ENCODE measurements at places on chromosomes 6 and 20. TPM values are rescaled to one million over a fixed set of nuclear protein-coding genes. Genes with fewer than 3 reads are reported as not detected.

GRCh38 chr6:154602296-154602695, 91.8 kb upstream of the CNKSR3 start:
- no peak for DNase-seq

DNA sequence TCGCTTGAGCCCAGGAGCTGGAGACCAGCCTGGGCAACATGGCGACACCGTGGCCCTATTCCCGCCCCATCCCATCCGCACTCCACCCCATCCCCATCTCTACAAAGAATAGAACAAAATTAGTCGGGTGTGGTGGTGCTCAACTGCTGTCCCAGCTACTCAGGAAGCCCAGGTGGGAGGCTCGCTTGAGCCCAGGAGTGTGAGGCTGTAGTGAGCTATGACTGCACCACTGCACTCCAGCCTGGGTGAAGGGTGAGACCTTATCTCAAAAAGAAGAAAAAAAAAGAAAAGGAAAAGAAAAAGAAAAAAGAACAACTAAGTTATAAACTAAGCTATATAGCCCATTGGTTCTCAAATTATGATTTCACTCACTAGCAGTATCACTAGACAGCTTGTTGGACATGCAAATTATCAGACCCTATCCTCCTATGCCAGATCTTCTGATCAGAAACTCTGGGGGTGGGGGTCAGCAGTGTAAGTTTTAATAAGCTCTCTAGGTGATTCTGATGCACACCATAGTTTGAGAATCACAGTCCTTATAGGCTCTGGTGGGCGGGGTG, 491 bp upstream of the ITCH start:
- no peak for DNase-seq

GRCh38 chr6:34005901-34006531, 139.9 kb downstream of the GRM4 start:
- DNase-seq = no peak

GRCh38 chr20:57810511-57811373, 100.9 kb upstream of the PMEPA1 start:
- no peak for DNase-seq

- DNase-seq = no peak
Observed at GRCh38 chr20:48834278-48834677, 6.5 kb upstream of the PREX1 start.

The SRSF6 gene
- polyA plus RNA-seq = 393 TPM

GRCh38 chr6:150230164-150230561, 87.3 kb downstream of the PPP1R14C start:
- no peak for DNase-seq

GRCh38 chr20:13690943-13691342, 52.2 kb upstream of the TASP1 start:
- DNase-seq = peak; percentile 32

DNA sequence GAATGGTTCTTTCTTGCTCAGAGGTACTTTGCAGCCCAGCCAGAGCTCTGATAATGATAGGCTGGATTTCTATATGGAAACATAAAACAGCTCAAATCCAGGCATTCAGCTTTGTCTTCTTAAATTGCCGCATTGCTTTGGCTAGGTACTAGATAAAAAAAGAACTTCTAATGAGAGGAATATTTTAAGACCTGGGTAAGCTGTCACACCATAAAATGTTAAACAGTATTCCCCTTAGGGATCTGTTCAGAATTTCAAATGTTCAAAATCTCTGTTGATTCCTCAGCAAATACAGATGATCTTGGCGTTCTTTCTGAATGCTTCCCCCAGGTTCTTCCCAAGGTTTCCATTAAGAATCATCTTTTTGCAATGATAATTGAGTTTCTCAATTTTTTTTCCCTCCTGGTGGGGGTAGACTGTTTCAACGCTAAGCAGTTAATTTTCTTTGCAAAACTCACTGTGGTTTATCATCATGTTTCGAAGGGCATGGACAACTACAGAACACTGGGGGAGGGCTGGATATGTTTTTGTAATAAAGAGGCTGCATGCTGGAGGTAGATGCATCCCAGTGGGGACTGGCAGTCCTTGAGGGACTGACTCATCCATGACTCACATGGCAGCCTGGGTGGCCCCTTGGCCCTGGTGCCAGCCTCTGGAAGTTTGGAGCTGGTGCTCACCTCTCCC, 31.0 kb downstream of the TIAM2 start:
- DNase-seq = no peak

DNA sequence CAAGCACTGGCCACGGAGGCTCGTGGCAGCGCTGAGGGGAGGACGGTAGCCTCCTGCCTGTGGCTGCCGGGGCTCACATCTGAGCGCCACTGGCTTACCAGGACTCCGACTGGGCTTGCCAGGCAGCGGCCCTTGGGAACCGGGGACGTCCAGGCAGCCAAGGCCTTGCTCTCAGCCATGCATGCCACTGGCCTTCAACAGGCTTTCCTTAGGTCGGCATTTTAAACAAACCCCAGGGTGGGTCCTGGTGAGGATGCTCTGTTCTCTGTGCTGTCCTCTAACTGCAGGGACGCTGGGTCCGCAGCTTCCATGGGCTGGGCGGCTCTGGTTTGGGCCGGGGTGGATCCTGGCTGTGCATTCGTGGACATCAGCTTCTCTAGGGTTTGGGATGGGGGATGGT, 59.1 kb upstream of the BHLHE23 start:
- DNase-seq = no peak

GRCh38 chr20:46767127-46767761, 57.8 kb downstream of the SLC2A10 start:
- no peak for DNase-seq

DNA sequence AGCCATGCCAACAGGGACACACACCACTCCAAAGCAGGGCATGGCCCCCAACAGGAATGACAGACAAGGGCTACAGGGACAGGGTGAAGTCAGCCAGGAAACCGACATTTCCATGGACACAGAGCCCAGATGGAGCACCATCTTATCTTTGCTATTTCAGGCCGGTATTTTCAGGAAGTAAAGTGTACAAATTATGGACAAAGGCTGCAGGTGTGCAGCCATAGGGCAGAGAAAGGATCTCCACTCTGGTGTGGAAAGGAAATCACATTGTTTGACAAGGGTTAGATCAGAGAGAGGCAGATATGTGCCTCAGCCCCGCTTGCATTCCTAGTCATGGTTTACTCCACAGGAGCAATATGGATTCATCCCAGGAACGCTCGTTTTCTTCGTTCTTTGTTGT, 81.7 kb upstream of the SLC22A23 start:
- no peak for DNase-seq

DNA sequence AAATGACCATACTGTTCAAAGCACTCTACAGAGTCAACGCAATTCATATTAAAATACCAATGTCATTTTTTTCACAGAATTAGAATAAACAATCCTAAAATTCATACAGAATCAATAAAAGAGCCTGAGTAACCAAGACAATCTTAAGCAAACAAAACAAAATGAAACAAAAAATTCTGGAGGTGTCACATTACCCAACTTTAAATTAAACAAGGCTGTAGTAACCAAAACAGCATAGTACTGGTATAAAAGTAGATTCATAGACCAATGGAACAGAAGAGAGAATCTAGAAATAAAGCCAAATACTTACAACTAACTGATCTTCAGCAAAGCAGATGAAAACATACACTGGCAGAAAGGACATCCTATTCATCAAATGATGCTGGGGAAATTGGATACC, 346.9 kb upstream of the JAG1 start:
- no peak for DNase-seq

- no peak for DNase-seq
Observed at GRCh38 chr20:17504898-17505635, 26.1 kb downstream of the BFSP1 start.

DNA sequence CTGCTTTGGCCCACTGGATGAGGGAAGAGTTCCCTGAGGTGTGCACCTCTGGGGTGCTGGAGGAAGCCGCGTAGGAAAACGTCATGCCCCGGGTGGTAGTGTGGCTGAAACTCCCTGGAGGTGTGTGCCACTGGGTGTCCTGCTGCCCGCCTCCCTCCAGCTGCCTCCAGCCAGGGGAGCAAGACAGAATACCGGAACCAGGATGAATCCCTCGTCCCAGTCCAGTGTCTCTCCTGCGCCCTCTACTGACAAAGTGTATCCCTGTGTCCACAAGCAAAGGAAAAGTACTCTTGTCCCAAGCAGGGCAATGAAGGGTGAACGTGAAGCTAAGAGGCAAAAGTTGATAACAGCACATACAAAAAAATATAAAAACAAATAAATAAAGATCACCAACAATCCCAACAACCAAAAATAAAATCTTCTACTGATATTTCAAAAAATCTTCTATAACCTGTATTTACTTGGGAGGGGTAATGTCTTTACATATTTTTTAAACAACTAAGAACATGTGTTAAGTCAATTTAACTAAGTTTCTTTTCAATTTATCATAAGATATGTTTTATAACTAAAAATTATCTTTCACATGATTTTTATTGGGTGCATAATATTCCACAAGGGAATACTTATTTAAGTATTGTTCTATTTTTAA, 437.6 kb downstream of the MAFB start:
- DNase-seq = no peak

The CST5 gene
- polyA plus RNA-seq = 0.39 TPM

DNA sequence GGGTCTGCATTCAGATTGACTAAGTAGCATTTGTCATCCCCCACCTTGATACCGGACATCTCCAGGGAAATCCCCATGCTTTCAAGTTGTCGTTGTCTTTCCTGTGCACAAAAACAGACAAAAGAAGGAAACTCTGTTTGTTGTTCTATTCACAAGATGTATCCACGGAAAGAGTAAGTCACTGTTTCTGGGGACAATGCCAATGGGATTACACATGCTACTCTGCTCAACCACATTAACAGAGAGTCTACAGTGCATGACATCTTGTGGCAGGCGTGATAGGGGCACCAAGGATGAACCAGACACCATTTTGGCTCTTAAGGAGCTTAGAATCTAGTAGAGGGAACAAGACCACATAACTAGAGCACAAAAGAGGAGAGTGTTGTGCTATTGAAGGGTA, 124.4 kb upstream of the NUP153 start:
- no peak for DNase-seq

DNA sequence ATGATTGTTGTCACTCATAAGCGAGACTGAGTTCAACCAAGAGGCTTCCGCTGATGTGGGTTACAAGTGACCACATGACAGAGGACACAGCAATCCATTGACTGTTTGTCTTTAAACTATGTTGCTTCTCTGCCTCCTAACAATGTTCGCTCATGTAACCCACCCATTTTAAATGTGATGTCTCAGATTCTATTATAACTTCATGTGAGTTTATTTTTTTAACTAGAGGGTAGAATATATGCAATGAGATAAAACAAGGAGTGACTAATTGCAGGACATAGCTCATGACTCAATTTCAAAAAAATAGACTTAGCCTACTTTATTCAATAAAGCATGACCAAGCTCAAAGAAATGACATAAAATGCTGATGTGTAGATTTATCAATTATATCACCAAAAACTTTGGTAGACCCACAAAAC, 119.2 kb upstream of the SASH1 start:
- DNase-seq = no peak

- no peak for DNase-seq
Observed at GRCh38 chr6:104421650-104422049, 438.1 kb downstream of the HACE1 start.

The LY6G6F gene
- polyA plus RNA-seq = 0.44 TPM

GRCh38 chr6:141677598-141678211, 455.0 kb upstream of the GJE1 start:
- no peak for DNase-seq

DNA sequence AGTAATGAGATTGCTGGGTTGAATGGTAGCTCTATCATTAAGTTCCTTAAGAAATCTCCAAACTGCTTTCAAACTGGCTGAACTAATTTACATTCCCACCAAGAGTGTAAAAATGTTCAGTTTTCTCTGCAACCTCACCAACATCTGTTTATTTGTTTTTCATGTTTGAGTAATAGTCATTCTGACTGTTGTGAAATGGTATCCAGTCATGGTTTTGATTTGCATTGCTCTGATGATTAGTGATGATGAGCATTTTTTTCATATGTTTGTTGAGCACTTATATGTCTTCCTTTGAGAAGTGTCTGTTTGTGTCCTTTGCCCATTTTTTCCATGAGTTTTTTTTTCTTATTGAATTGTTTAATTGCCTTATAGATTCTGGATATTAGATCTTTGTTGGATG, 24.9 kb downstream of the DEFB125 start:
- DNase-seq = no peak

GRCh38 chr6:17167327-17167979, 65.6 kb downstream of the STMND1 start:
- no peak for DNase-seq

The DNAH8 gene
- polyA plus RNA-seq = 0.39 TPM

DNA sequence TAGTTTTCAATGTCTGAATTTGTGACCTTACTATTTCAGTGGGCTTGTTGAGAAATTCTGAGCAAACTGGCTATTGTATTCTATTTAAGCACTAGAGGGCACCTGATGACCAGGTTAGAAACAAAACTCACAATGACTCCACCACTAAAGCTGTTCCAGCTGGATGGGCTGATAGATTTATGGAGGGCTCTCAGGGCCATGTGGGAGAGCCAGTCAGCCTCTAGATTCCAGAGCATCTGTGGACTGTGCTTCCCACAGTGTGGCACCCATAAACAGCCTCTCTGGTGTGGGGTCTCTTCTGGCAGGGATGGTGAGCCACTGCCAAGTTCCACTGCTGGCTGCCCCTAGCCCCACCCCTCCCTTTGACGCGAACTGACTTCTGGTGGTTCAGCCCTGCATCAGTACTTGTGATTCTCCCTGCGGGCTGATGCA, 29.2 kb downstream of the C6orf58 start:
- peak; percentile 54 for DNase-seq

GRCh38 chr6:43873806-43874714, 104.0 kb downstream of the VEGFA start:
- peak; percentile 77 for DNase-seq

DNA sequence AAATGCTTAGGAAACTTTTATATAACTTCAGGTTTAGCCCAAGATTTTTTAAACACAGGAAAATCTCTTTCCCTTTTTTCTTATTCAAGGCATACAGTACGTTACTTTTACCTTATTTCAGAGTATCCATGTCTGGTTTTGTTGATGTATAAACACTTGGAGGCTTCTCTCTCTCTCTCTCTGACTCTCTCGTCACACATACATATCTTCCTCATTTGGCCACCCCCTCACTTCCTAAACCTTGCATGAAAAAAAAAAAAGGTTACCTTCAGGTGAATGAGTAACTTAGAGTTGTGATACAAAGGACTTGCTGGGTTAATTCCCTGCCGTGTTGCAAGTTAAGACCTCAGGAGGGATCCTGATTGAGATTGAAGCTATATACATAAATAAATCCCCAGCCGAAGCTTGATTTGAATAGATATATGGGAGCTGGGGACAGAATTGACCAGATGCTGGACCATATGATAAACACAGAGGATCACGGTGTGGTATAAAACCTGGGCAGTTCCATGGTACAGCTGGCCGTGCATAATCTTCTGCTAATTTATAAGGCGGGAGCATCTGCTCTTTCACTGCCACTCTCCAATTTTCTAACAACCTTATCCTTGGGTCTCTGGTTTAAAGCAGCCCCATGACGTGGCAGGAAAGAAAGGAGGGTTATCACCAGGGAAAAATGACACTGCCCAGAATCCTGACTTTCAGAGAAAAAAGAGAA, 55.1 kb upstream of the IL20RA start:
- no peak for DNase-seq
